NK-92 treated with Interleukin-12 subunit alpha and Interleukin-12 subunit beta, amount 100 ng/mL, for 24 hours (cell line): ENCODE measurements at places on chromosomes 3 and 15.

DNA sequence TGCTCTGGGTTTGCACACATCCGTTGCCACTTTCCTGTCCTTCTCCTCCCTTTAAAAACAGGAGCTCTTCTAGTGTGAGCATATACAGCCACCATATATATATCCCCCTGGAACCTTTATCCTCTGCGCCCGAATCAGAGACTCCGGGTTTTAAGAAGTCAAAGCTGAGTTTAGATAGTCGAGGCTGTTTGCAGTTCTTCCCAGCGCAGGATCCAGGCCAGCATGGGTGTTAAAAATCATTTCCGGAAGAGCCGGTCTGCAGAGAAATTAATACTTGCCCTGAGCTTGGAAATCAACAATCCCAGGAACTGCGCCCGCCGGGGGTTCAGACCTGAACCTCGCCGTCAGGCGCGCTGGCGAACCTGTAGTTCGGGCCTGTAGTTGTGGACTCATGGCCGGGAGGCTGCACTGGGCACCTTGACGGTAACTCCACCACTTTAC lies 2.3 kb downstream of the SHOX2 start:
- no peak for DNase-seq

DNA sequence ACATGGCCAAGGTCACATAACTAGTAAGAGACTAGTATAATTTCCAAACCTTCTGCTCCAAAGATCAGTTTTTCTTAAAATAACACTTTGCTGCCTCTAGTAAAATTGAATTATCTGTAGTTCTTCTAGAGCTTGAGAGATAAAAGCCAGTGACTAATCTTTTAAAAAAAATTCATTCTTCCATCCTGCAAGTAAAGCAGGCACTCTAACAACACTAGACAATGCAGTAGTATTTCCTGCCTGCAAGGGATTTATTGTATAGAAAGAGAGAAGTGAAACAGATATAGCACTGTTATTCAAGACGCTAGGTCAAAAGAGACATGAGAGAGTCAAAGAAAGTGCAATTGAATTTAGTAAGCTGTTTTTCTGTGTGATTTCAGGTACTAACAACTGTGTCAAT lies 159.5 kb upstream of the TBC1D5 start:
- no peak for DNase-seq

- no peak for DNase-seq
These were observed 67.2 kb downstream of the PEX5L start for GRCh38 chr3:179969525-179969924.

GRCh38 chr3:35849963-35850362 lies 210.6 kb downstream of the ARPP21 start:
- DNase-seq, result no peak

- no peak for DNase-seq
These were observed 431.0 kb upstream of the ATP10A start for GRCh38 chr15:26294059-26294689.

GRCh38 chr3:151625586-151625985 lies 108.1 kb upstream of the AADACL2 start:
- no peak for DNase-seq

DNA sequence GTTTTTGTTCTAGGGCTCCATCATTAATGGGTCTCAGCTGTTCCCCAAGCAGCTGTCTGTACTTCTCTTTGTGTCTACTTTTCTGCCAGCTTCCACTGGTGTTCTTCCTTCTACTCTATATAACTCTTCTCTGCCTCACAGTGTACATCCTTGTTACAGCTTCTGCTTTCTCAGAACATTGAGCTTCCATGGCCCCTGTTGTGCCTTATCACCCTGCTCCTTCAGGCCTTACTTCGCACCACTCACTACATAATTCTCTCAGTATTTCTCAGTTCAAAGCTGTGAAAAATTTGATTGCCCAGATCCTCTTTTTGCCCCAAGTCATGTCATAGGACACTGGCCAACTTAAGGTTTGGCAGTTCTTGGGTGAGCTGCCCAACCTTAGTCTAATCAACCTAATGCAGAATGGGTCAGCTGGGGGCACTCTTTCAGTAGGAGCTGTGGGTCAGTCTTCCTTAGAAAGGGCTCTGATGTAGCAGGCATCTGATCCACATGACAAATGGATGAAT lies 28.9 kb downstream of the CSTA start:
- no peak for DNase-seq

- no peak for DNase-seq
These were observed 10.3 kb downstream of the ANKRD28 start for GRCh38 chr3:15787526-15787925.

GRCh38 chr3:29690686-29691353 lies 409.9 kb downstream of the RBMS3 start:
- no peak for DNase-seq

DNA sequence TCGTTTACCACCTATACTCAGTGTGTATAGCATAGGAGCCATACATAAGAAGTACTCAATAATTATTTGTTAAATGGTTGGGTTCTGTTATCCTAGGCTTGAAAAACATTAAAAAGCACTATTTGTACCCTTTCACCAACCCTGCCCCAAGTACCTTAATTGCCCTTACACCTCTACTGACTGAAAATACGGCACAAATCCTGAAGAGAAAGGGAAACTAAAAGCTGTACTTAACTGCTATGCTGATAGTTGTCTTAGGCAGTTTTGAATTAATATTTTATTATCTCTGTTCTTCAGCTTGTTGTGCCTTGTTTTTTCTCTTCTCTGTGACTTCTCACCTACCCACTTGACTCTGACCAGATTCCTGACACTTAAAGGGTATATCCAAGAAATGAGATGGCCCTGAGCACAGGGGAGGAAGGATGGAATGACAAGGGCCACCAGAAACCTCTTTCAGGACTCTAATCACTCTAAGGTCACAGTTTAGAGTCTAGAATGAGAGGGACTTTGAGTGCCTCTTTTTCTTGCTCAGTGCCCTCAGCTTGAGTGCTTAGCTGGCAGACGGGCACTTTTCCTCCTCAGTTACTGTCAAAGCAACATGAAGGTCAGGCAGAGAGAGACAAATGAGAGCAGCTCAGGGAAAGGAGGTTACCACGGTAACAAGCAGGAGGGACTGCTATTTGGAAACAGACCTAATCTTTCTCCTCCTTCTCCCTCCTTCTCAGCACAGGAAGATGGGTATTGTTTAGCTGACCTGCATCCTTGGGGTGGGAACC lies 136.5 kb downstream of the ZNF609 start:
- DNase-seq, result no peak

GRCh38 chr3:154904328-154904727 lies 175.8 kb upstream of the MME start:
- no peak for DNase-seq

DNA sequence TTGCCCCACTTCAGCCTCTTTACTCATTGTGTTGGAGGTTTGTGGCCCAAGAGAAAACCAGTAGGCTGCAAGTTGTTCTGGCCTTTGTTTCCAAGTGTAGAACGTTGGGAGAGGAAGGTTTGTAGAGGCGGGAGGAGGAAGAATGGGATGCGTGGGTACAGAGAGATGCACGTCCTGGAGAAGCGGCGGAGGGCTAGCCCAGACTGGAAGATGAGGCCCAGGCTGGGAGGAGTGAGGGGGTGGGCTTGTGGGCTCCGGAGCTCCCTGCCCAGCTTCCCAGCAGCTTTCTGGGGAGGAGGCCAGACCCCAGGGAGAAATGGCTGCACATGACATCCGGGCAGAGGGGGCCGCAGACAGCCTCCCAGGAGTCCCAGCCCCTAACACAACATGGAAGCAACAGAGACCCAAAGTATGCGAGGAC lies 5.3 kb downstream of the PLA2G4F start:
- DNase-seq, result no peak

GRCh38 chr3:56366641-56367162 lies 101.6 kb downstream of the ERC2 start:
- DNase-seq, result no peak

- DNase-seq, result peak; percentile 77
These were observed 24.6 kb upstream of the RSL24D1 start for GRCh38 chr15:55221090-55222011.

DNA sequence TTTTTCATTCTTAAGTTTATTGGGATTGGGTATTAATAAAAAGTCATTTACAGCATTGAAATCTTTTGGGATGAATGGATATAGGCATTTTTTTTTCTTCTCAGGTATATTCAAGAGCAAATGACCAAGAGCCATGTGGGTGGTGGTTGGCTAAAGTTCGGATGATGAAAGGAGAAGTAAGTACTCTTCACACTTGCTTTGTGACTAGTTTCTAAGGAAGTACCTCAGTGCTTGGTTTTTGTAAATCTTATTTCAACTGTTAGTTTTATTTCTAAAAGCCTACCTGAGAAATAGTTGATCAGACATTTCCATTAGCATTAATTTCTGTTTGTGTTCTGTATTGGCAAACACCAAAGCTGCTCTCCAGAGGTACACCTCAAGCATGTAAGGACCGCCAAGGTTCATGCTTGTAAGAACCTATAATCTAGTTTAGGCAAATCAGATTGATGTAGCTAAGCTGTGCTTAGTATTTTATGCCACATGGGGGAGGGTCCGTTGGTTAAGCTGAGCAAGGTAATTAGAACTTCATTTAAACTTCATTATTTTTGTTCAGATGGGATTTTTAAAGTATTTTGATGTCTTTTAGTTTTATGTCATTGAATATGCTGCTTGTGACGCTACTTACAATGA lies 35.4 kb downstream of the FXR1 start:
- DNase-seq, result no peak

DNA sequence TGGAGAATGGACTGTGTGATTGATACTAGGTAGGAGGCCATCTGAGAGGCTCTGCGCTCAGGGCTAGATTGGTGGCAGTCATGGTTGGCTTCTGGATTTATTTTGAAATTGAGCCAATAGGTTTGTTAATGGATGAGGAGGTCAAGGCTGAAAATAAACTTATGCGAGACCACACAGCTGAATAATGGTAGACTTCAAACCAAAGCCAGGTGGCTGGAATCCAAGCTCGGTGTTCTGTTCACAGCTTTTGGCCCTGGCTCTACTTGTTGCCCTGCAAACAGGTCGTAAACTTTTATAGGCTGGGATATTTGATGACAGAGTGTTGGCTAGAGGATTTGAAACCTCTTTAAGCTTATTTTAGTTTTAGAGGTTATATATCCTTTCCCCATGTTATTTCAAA lies 160.4 kb downstream of the CHL1 start:
- no peak for DNase-seq

DNA sequence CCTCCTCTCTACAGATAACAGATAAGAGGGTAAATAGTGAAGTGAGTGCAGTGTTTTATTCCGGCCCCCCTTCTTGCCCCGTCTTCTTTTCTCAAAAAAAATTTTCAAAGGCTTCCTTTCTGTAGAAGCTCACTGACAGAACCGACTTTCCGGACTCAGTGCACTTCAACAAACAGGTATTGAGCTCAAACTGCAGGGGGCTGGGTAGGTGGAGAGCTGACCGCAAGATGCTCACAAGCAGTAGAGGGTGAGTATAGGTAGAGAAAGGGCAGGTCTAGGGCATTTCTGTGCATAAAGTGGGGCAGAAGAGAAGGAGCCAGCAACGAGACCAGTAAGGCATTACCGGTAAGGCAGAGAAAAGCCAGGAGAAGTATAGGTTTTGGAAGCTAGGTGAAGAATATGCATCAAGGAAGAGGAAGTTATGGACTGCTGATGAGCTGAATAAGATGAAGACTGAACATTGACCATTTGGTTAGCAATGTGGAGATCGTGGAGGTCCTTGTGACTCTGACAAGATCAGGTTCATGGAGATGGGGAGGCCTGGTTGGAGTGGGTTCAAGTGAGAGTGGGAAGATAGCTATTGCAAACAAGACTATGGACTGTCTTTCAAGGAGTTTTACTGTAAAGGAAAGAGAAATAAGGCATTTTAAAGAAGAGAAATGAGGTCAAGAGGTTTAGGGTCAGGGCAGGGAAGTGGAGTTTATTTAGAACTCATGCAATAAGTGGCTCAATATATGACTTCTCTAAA lies 97.4 kb downstream of the ST6GAL1 start:
- no peak for DNase-seq

DNA sequence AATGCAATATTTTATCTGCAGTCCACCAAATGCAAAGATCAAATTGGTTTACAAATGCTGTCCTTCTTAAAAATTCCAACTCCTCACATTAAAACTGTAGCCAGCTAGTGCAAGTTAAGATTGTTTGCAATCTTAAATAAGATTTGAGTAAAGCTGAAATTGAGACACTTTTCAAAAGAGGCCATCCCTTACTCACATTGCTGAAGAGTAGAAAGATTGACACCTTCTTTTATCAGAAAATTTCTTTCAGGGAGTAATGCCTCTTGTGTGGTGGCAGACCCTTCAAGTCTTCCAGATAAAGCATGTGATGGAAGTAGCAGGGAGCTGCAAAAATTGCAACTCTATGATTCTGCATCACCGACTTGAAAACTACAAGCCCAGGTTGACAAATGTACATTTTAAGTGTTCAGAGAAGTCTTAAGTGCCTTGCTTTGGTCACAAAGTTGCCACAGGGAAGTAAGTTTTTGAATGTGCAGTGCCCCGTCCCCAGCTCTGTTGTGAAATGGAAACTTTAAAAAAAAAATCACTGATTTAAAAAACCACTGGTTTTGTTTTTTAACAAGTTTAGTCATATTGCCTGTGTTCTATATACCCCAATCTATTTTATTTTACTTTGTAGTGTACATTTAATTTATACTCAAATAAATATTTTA lies 12.6 kb downstream of the CD86 start:
- DNase-seq, result no peak
